ENCODE measurements at places on chromosomes 1 and 21.

- DNase-seq = no peak
These were observed 11.0 kb upstream of the RGS18 start for GRCh38 chr1:192147221-192147620.

DNA sequence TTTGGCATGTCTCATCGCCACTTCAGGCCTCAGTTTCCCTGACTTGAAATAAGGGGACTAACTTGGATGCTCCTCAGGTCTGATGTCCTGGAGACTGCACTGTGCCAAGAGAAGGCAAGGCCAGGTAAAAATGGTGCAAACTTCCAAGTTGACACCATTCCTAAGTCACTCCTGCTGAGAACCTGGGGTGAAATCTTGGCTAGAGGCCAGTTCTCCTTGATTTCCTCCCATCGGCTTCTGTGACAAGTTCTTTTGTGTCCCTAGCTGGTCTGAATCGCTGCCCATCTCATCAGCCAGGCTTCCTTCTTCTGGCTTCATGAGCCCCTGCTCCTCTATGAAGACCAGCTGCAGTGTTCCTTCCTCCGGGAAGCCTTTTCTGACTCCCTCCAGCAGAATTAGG lies 48.6 kb upstream of the ID3 start:
- DNase-seq = no peak

GRCh38 chr1:24806588-24806987 lies 61.3 kb downstream of the CLIC4 start:
- DNase-seq = no peak

DNA sequence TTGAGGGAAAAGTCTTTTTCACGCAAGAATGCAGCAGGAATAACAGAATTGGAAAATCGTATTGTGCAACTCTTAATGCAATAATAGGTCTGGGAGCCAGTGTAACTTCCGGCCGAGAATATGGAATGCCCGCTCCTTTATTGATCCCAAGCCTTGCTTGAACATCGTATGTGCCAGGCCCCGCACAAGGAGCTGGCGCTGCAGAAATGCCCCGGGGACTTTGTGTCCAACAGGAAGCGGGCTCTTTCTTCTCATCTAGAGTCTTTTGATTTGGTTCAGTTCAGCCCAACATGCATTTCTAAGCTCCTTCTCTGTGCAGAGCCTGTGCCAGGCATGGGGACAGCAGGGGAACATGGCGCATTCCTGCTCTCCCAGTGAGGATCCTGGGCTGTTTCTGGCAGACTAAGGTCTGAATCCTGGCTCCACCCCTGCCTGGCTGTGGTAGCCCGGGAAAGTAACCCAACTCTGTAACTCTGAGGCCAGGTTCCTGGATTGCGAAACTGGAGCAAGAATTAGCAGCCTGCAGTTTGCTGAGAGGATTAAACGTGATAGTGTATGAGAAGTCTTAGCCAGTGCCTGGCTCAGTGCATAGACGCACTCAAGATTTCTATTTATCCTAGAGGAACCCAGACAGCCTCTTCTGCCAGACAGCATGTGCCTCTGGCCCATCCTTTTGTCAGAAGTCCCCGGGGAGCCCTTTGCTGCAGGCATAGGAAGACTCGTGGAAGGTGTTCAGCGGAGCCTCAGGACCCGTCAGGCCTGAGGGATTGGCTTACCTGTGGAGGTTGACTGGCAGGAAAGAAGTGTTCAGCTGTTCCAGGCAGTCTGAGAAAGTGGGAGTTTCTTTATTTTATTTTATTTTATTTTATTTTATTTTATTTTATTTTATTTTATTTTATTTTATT lies 987 bp upstream of the CDCP2 start:
- DNase-seq = peak; percentile 42

DNA sequence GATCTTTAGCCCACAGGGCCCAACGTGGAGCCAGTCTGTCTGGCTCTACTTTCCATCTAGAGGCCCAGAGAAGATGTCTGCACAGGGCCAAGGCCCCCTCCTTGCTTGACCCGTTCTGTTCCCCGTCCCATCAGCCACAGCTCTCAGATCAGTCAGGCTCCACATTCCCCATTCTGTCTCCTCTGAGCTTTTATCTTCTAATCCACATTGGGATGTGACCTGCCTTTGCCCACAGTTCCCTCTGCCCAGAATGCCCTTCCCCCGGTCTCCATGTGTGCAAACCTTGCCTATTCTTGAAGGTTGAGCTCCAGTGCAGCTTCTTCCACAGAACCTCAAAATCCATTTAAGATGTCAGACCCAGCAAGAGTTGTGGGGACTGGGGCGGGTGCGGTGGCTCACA lies 53.3 kb upstream of the WASF2 start:
- no peak for DNase-seq

GRCh38 chr1:240644732-240645131 lies 32.8 kb upstream of the GREM2 start:
- no peak for DNase-seq

- peak; percentile 36 for DNase-seq
These were observed 96.5 kb downstream of the GREM2 start for GRCh38 chr1:240515505-240515904.

- no peak for DNase-seq
These were observed 546 bp downstream of the DONSON start for GRCh38 chr21:33587792-33588484.

DNA sequence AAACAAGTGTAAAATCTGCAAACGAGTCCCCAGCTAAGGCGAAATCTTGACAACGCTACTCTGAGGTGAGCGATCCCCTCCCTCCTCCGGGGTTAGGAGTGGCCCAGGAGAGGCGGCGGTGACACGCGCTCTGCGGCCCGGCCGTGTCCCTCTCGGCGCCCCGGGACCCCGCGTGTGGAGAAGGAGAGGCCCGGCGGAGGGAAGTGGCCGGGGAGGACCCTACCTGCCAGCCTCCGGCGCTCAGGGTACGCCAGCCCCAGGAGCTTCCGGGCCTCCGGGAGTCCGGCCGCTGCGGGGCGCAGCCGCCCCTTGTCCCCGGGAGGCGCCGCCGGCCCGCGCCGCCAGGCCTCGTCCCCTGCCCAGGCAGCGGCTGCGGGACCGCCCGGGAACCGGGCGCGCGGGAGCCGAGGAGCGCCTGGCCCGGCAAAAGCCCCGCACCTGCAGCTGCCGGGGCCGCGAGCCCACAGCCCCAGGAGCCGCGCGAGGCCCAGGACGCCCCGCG lies 543 bp downstream of the ABCB10 start:
- no peak for DNase-seq

GRCh38 chr21:44065428-44065827 lies 41.8 kb upstream of the PWP2 start:
- no peak for DNase-seq

DNA sequence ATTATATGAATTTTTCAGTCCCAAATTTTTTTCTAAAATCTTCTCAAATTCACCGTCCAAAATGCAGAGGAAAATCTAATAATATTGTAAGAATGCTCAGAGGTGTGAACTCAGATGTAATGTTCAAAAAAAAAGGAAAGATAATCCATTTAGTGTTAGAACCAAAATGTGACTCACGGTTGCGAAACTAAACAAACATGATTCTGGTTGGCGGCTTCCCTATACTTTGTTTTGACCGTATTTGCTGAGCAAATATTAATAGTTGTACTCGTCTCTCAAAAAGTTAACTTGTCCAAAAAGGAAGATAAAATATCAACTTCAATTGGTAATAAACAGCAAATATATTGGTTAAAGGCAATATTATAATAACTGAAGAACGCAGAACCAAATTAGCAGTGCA lies 34.4 kb downstream of the ZSWIM5 start:
- no peak for DNase-seq

GRCh38 chr1:202709276-202710041 lies 795 bp downstream of the SYT2 start:
- DNase-seq = no peak

GRCh38 chr1:225468270-225469020 lies 40.6 kb upstream of the LBR start:
- no peak for DNase-seq

GRCh38 chr1:44568128-44568900 lies 106.0 kb downstream of the TMEM53 start:
- DNase-seq = no peak

GRCh38 chr1:214331180-214331579 lies 50.2 kb downstream of the SMYD2 start:
- no peak for DNase-seq

GRCh38 chr21:45994759-45995685 lies 13.5 kb downstream of the COL6A1 start:
- DNase-seq = no peak

- DNase-seq = no peak
These were observed 19.9 kb upstream of the TMEM39B start for GRCh38 chr1:32052887-32053286.

DNA sequence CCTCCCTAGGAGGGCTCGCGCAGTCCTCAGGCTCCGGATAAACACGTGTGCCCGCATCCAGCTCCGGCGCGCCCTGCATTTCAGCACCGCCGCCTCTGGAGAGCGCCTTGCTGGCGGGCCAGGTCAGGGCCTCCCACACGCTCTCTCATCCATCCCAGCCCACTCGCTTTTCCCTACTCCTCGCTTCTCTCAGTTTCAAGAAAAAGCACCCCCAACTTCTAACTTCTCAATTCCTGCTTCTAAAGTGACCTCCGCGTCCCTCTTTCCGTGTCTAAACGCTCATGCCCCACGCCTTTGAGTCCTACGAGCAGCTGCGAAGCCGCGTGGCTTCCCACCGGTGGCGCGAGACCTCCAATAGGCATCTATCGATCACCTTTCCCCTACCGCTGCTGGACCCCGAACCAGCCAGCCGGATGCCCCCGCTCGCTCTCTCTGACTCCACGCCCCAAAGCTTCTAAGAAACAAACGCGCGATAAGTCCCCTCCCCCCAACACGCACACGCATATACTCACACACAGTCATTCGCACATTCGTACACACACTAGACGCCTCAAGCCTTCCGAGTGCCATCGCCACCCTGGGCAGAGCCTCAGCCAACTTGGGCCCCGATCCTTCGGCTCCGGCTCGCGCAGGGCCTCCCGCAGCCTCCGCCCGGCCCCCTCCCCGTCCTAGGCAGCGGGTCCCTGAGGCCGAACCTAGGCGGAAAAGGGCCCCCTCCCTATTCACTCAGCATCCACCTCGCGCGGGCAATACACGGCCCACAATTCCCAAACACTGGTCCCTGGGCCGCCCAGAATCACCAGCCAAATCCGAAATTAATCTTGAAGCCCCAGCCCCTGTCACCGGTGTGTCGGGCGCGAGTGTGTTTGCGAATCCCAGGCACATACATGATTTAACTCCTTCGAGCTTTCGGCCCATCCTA lies 1.1 kb downstream of the NMNAT2 start:
- DNase-seq = no peak

- peak; percentile 8 for DNase-seq
These were observed 116.6 kb upstream of the HIVEP3 start for GRCh38 chr1:42035205-42035829.
